ENCODE measurements at places on chromosomes 6 and 20.

DNA sequence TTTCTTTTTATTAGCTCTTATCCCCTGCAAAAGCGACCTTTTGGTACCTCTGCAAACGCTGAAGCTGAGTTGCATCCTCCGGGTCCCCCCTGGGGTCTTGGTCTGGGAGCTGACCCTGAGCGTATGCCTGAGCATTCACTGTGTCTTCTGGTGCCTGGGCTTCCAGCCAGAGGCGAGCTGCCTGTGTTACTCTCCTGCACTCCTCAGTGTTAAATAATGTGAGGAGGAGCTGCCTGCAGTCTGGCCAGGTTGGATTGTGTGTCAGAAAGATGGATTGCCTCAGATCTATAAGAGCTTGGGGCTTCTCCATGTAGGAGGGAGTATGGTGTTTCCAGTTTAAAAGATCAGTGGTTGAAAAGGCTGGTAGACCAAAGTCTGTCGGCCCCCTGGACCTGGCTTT is 8.7 kb upstream of the GMPR start:
- DNase-seq = no peak

- DNase-seq = no peak
Observed at GRCh38 chr20:40100261-40100660, 588.8 kb downstream of the MAFB start.

DNA sequence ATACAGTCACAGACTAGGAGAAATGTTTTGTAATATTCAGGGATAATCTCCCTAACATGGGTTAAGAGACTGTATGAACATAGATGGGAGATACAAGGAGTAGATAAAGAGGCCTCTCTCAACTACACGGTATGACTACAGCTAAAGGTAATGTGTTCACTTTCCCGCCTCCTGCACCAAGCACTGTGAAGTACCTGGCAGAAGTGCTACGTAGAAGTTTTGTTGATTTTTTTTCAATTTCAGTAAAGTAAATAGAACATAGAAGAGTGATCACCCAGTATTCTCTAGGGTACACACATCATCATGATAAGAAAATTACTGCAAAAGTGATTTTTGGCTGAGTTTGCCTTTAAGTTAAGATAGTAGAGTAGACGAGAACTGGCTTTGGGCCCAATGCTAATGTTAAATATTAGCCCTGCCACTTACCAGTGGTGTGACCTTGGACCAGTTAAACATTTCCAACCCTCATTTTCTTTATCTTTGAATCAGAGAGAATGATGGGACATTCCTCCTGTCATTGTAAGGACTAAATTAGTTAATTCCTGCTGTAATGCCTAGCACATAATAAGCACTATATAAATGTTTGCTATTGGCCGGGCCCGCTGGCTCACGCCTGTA is 183.6 kb downstream of the COL9A1 start:
- DNase-seq = no peak

DNA sequence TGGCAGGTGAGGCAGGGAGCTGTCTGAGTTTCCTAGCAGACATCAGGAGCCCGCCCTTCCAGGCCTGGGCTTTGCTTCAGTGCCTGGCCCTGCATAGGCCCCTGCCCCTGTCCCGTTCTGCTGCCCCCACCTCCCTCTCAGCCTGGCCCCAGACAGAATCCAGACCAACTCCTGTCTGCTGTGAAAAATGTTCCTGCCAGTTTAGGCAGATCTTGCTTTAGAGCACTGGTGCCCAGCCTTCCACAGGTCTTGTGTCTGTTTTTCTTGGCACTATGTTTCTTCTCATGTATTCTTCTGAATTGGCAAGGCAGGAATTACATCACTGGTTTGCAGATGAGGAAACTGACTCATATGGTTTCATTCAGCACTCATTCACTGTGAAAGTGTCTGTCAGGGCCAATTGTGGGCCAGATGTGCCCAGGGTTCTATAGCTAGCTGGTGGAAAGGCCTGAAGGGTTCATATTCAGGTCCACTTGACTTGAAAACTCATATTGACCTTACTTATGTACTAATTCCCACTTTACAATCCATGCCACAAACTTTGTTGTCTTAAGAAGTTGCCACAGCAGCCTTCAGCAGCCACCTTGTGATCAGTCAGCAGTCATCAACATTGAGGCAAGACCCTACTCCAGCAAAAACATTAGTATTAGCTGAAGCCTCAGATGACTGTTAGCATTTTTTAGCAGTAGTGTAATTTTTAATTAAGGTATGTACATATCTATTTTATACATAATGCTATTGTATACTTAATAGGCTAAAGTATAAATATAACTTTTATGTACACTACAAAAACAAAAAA is 40.5 kb downstream of the HLA-F start:
- DNase-seq = no peak

DNA sequence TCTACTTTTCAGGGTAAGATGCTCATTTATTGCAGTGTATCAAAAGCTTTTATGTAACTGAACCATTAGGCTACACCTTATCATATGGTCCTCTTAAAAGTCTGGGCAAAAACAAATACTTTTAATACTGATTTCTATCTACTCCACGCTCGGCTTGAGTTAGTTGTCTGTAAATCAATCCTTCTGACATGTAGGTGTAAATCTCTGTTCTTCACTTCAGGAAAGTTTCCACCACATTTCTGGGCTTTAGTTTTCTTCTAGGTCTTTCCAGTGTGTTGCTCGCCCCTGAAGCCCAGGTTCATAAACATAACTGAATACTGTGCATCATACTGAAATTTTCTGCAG is 89.2 kb upstream of the RNF217 start:
- DNase-seq = no peak

DNA sequence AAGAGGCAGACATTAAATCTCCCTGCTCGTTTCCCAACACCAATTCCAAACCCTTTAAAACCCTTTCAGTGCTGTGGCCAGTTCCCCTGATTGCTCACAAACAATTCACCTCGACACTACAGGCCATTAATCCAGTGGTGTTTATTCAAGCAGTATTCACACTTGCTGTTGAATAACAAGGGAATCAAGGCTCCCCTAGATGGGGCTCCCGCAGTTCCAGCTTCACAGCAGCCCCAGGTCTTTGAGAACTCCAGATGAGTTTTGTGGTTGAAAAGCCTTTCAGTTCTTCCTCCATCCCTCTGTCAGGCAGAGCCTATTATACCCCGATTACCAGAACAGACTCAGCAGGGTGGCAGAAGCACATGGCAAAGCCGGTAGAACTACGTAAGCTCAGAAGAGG is 36.2 kb downstream of the JAG1 start:
- no peak for DNase-seq

GRCh38 chr6:55437141-55437540 is 109.9 kb downstream of the GFRAL start:
- no peak for DNase-seq

- DNase-seq = no peak
Observed at GRCh38 chr6:10800810-10801209, 37.5 kb downstream of the MAK start.

- DNase-seq = no peak
Observed at GRCh38 chr6:153790048-153790447, 249.0 kb upstream of the OPRM1 start.
